ENCODE measurements at places on chromosomes 3 and 15. TPM values are rescaled to one million over a fixed set of nuclear protein-coding genes. Genes with fewer than 3 reads are reported as not detected.

CCR9 gene
- total RNA-seq = not detected

PRR20G gene
- not detected for total RNA-seq

PLA1A gene
- total RNA-seq = 0.23 TPM

AZI2 gene
- total RNA-seq = 75.2 TPM

GNB4 gene
- 110 TPM for total RNA-seq

CNTN4 gene
- total RNA-seq = 96.0 TPM

PIERCE2 gene
- 6.7 TPM for total RNA-seq

PDZRN3 gene
- total RNA-seq = 35.5 TPM

SPG21 gene
- 55.8 TPM for total RNA-seq

ADPGK gene
- 38.8 TPM for total RNA-seq

EIF5A2 gene
- 8.1 TPM for total RNA-seq

IL5RA gene
- total RNA-seq = 11.1 TPM

FSIP1 gene
- total RNA-seq = 22.6 TPM

LINGO1 gene
- 45.2 TPM for total RNA-seq

KLHL40 gene
- total RNA-seq = 0.23 TPM

PFN2 gene
- 671 TPM for total RNA-seq

HGD gene
- total RNA-seq = 0.69 TPM

GOLGA8T gene
- 0.69 TPM for total RNA-seq

RAP2B gene
- 22.6 TPM for total RNA-seq

CX3CR1 gene
- 28.8 TPM for total RNA-seq

FHIT gene
- total RNA-seq = 174 TPM

SPRED1 gene
- 76.6 TPM for total RNA-seq

GOLGA6L4 gene
- 2.1 TPM for total RNA-seq

PLIN1 gene
- under 0.01 TPM for total RNA-seq

STAC gene
- 13.8 TPM for total RNA-seq

ITIH1 gene
- total RNA-seq = not detected

GOLGA8J gene
- total RNA-seq = 0.23 TPM

GABRR3 gene
- total RNA-seq = not detected

GTF2A2 gene
- total RNA-seq = 35.3 TPM

IRAK2 gene
- total RNA-seq = 6.0 TPM

HESX1 gene
- total RNA-seq = not detected

NOX5 gene
- total RNA-seq = 0.23 TPM
